Muscle of leg (tissue), 16 donors: ENCODE measurements at places on chromosomes 3 and 15. TPM values are rescaled to one million over a fixed set of nuclear protein-coding genes. Genes with fewer than 3 reads are reported as not detected.

DNA sequence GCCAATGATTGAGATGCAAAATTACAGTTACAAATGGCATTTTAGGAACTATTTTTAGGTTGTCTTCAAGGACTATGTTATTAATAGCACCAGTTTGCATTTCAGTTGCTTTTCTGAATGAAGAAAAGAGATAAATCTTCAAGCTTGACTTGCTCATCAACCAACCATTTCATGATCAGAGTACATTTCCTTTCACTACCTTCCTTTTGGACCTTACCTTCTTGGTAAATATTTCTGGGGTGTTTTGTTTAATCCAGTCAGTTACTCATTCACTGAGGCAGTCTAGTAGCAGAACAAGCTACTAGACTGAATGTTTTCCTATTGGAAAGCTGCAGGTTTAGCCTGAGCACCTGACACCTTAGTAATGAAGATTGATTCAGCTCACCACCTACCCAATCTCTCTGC lies 8.2 kb downstream of the SLC27A2 start:
- DNase-seq, result no peak

DNA sequence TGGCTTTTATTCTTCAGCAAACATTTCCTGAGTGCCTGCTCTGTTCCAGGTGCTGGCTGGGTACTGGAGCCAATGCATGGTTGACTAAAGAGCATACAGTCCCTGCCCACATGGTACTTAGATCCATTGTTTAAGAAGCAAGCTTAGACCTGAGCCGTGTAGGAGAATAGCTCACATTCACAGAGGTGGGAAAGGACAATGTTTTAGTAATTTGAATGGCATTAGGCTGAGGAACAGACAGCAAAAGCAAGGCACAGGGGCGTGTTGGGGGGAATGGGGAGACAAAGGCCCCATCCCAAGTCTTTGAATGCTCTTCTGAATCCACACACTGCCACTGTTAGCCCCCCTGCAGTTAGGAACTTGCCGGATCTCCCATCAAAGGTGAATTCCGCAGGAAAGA lies 388.2 kb upstream of the RGMA start:
- no peak for DNase-seq

GRCh38 chr15:74307827-74308811 lies 59.3 kb downstream of the CYP11A1 start:
- peak; percentile 68 for DNase-seq

GRCh38 chr3:171190668-171191067 lies 164.1 kb upstream of the SLC2A2 start:
- DNase-seq, result no peak

- DNase-seq, result no peak
These were observed 58.9 kb downstream of the LRRFIP2 start for GRCh38 chr3:37115446-37115845.

DNA sequence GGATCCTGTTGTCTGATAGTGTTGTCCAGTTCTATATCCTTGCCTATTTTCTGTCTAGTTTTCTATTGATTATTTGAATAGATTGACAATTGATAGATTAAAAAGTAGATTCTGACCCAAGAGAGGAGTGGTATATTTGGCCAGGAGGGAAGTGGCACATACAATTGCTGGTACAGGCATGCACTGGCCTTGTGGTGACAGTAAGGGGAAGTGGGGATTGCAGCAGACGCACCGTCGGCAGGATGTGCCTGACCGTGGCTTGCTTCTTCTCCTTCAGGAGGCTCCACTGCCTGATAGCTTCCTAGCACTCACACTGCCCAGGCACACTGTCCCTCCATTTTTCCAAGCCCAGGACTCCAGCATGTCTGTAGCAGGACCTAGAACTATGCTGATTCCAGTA lies 10.5 kb downstream of the GABRG3 start:
- DNase-seq, result no peak

DNA sequence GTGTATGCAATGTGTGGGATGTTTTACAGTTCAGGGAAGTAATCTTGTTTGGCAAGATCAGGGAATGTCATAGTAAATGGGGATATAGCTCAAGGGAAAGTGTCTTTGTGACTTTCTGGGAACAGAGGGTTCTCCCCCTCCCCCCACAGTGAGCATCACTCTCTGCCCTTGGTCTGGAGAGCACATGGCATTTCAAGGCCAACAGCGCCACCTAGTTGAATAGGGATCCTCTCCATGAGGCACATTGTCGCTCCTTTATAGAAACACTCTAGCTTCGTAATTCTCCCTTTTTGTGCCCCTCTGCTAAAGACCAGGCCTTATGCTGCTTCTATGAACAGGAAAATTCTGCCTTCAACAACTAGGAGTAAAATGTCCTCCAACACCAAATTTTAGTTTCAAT lies 37.1 kb upstream of the ARNT2 start:
- DNase-seq, result no peak

GRCh38 chr15:50071551-50072258 lies 47.3 kb downstream of the ATP8B4 start:
- no peak for DNase-seq

DNA sequence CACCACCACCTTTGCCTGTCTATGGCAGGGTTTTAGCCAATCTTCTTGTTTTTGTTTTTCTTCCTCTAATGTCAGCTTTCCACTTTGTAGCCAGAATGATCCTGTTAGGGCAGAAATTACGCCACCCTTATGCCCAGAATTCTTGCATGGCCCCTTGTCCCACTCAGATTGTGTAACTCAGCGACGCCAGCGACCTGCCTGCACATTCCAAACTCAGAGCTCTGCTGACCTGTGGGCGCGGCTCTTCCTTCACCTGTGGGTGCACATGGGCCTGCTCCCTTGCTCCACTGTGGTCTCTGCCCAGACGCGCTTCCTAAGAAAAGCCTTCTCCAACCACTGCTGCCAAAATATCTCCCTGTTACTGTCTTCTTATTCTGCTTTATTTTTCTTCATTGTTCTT lies 45.0 kb downstream of the MED12L start:
- no peak for DNase-seq

DNA sequence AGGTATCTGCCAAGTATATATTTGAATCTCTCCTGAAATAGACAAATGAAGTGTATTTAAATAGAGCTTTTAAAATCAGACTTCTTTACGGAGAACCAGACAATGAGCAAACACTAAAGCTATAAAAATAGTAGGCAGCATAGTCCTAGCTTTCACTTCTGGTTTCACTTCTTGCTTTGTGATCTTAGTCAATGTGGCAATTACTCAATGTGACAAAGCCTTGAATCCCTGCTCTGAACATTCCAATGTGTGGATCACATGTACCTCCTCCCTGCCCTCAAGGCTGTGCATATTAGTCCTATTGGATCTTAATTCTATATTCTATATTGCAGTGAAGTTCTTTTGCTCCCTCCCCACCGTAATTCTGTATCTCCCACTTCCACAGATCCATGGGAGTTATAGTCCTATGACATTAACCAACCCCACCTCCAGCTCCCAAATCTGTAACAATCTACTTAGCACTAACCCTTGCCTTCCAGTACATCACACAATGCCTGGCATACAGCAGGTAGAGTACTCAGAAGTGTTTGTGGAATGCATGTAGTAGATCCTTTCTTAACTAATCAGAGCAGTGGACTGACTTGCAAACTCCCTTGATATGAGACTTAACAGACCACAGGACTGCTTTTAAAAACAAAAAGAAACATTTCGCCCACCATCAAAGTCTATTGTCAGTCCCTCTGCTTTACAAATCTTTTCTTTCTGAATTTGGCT lies 24.3 kb upstream of the CP start:
- peak; percentile 61 for DNase-seq

- peak; percentile 17 for DNase-seq
These were observed 106.0 kb upstream of the LINGO1 start for GRCh38 chr15:77738441-77739302.

- peak; percentile 48 for DNase-seq
These were observed 168.3 kb upstream of the ADAMTS9 start for GRCh38 chr3:64856106-64856505.

GRCh38 chr15:98952381-98952803 lies 55.2 kb downstream of the PGPEP1L start:
- no peak for DNase-seq

DNA sequence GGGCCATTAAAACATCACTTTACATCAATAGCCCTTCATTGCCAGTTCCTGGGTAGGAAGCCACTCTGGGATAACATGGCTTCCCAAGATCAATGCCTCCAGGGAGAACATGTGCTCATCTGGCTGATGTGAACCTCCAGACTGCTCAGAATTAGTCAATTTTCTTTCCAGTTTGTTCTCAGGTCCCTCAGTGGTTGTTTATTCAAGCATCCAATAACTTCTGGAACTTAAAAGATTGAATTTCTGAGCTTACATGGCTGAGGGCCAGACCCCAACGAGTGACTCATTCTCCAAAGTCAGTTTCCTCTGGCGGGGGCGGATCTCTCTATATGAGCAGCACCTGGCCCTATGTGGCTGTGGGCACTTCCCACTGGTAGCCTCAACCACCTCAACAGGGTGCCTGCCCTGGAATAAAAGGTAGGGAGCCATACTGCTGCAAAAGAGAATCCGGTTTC lies 34.0 kb downstream of the LYZL4 start:
- peak; percentile 96 for DNase-seq

DNA sequence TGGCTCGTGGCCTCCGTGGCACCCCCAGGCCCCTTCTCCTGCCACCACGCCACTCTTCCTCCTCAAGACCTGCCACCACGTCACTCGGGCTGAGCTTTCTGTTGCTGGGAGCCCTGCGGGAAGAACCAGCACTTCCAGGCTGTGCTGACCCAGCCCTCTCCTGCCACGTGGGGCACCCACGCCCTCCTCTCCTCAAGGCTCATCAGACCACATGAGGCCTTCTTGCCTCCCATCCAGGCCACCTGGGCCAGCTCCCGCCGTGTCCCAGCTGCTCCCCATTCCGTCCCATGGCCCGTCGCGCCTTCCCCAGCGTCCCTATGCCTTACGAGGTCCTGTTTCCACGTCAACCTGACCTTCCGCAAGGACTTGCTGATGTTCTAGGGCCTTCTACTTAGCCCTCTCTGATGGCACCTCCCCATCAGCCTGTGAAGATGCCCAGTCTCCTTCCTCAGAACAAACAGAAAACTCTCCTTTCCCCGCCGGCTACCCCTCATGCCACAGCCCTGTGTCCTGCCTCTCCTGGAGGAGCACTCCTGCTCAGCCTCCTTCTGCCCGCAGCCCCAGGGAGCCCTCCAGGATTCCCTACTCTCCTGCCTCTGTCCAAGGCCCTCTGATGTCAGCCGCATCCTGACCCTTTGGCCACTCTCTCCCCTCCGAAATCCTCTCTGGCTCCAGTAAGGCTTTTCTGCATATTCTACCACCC lies 71.1 kb upstream of the BLM start:
- DNase-seq, result no peak

DNA sequence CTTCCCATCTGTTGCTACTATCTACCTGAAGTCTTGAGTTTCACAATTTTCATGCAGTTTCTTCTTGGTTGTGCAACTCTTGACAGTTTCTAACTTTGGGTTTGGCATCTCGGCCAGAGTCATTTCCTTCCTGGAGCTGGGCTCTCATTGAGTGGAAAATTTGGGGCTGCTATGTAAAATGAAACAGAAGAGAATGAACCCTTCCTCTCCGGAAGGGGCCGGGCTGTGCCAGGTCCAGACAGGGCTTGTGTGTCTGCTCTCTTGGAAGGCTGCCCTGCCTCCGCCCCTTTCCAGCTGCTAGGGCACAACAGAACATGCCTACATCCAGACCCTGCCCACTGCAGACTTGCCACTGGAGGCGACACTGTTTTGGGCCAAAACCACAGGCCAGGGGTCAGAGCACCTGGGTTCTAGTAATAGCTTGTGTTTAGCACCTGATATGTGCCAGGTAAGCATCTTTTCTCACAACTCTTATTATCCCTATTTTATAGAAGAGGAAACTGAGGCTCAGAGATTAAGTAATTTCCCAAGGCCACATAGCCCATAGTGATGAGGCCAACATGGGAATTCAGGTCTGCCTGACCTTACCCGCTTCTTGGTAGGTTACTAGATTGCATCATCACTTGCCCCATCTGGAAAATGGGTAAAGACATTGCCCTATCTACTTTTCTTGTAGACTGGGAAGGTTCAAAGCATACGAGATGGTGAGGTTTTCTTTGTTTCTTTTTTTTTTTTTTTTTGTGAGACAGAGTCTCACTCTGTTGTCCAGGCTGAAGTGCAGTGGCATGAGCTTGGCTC lies 25.0 kb downstream of the IRAK2 start:
- peak; percentile 93 for DNase-seq

- DNase-seq, result no peak
These were observed 1159.8 kb upstream of the ALCAM start for GRCh38 chr3:104206925-104207324.

- DNase-seq, result no peak
These were observed 383 bp upstream of the EFCC1 start for GRCh38 chr3:129000742-129001100.

- peak; percentile 37 for DNase-seq
These were observed 142.4 kb upstream of the TMC3 start for GRCh38 chr15:81516461-81516860.

DNA sequence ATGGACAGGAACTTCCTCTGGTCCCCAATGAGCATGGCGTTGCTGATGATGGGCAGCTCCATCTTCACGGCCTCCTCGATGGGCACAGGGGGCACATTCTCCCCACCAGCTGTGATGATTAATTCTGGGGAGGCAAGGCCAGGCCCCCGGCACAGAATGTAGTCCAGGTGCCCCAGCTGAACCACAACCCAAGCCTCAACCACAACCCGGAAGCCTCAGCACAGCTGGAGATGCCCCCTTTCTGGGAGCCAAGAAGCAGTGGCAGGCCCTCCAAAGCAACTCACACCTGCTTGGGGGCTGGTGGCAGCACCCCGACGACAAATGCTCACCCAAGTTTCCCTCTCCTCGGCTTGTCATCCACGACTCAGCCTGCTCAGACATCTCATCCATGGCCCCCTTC lies 25.2 kb downstream of the IDH3A start:
- no peak for DNase-seq

DNA sequence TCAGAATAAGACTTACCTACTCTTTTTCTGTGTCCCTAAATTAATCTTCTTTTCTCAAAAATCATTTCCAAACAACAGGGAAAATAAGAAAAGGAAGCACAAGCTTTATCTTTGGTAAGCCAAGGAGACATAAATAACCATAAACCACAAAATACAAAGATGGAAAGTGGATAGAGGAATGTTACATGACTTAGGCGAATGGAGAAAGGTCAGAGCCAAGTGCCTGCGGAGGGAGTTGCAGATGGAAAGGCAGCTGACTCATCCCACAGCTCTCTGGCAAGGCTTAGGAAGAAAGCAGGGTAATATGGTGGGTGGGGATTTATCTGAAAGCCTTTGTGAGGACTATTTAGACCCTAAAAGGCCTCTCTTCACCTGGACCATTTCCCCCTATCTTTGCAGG lies 72.8 kb downstream of the GALK2 start:
- DNase-seq, result no peak

Gene ATG7
- 22.2 TPM for total RNA-seq

Gene ECT2
- 13.4 TPM for total RNA-seq

Gene ATP2B2
- total RNA-seq, result 2.6 TPM

Gene TIPIN
- total RNA-seq, result 12.7 TPM

Gene ADGRG7
- not detected for total RNA-seq

Gene CILP
- 32.5 TPM for total RNA-seq

Gene ACVR2B
- total RNA-seq, result 17.6 TPM
